ENCODE measurements at places on chromosomes 1 and 21.

DNA sequence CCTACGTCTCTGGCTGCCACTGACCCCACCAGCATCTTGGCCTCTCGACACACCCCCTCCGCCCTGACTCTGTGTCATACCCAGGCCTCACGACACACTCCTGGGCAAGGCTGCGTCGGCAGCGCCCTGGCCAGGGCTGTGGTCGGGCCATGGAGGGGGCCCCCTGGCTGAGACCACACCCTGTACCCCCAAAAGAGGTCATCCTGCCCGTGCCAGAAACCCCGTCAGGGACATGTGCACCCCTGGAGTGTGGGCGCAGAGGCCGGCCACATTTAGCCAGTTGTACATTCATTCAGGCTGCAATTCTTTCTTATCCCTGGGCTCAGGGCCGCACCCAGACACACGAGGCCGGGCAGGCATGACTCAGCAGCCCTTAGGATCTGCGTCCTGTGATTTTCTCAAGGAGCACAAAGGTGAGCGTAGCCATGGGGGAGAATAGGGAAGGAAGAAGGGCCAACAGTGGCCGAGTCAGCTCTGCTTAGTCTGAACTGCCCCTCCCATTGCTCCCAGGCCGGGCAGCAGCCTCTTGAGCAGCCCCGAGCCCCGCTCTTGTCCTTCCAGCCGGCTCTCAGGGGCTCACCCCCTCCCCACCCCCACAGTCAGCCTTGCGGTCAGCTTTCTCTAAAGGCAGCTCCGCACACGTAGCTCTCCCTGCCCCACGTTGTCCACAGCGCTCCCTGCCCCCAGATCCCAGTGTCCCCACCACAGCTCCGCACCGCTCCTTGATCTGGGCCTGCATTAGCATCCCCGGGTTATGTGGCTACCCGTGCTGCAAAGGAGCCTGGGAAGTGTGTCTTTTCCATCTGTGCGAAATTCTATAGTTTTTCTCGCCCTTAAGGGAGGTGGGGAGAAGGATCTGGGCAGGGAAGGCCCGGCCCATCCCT lies 7.9 kb downstream of the CSTB start:
- no peak for DNase-seq

- no peak for DNase-seq
Observed at GRCh38 chr21:25092441-25093011, 514.8 kb downstream of the MRPL39 start.

DNA sequence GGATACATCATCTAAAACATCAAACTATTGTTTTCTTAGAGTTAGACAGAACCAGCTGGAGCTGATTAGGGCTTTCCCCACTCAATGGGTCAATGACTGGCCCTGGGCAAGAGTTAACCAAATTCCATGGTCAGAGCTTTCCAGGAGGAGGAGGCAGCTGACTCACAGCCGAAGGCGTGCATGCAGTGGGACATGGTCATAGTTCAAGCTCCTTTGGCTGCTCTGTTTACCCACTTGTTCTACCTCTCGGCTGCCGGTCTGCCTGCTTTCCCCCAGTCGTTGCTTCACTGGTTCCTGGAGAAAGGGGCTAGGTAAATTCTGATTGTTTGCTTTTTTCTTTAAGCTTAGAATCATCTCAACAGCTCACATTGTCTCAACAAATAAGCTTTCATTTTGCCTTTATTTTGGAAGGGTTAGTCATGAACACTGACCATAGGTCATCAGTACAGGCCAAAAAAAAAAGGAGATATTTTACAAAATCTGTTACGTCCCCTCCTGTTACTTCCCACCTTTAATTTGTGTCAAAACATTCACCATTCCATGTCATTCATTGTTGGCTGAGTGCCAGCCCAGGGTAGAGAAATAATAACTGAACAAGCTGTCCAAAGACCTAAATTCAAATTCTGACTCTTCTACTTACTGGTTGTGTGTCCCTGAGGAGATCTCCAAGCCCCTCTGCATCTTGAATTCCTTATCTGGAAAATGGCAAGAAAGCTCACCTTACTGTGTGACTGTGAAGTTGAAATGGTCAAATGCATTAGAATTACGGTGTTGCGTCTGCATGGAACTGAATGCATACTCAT lies 12.0 kb downstream of the MAB21L3 start:
- no peak for DNase-seq

GRCh38 chr1:84427250-84428188 lies 29.2 kb downstream of the DNASE2B start:
- no peak for DNase-seq

DNA sequence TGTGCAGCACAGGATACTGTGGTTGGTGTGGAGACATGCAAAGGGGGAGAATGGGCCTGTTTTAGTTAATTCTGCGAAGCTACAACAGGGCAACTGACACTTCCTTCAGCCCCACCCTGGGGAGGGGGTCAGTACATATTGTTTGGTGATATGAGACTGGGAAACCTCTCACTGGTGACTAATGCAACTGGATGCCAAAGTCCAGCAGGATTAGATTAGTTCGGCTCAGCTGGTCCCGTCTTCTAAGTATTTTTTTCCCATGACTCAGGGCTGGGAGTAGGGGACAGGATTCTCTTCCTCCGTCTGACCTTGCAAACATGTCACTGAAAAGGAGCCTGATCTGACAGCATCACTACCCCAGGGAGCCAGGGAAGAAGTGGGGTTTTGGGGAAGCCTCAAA lies 43.0 kb downstream of the PLXNA2 start:
- no peak for DNase-seq

- peak; percentile 41 for DNase-seq
Observed at GRCh38 chr1:182446033-182446669, 3.8 kb upstream of the RGSL1 start.

GRCh38 chr1:102879439-102879993 lies 228.8 kb downstream of the COL11A1 start:
- no peak for DNase-seq

GRCh38 chr21:34276711-34277425 lies 86.9 kb upstream of the KCNE2 start:
- DNase-seq, result no peak

GRCh38 chr1:14345946-14346550 lies 252.4 kb upstream of the KAZN start:
- DNase-seq, result no peak

DNA sequence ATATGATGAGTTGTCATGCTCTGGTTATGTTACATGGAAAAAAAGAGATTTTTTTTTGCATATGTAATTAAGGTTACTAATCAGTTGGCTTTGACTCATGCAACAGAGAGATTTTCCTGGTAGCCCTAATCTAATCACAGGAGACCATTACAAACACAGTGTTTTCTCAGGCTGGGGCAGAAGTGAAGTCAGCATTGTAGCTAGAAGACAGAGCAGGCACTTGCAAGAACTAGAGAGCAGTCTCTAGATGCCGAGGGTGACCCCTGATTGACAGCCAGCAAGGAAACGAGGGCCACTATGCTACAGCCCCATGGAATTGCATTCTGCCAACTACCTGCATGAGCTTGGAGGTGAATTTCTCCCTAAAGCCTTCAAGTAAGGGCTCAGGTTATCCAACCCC lies 151.3 kb downstream of the RUNX1 start:
- DNase-seq, result no peak

- no peak for DNase-seq
Observed at GRCh38 chr21:37508341-37508740, 141.8 kb downstream of the DYRK1A start.

- DNase-seq, result no peak
Observed at GRCh38 chr1:231660198-231660597, 33.6 kb downstream of the DISC1 start.

DNA sequence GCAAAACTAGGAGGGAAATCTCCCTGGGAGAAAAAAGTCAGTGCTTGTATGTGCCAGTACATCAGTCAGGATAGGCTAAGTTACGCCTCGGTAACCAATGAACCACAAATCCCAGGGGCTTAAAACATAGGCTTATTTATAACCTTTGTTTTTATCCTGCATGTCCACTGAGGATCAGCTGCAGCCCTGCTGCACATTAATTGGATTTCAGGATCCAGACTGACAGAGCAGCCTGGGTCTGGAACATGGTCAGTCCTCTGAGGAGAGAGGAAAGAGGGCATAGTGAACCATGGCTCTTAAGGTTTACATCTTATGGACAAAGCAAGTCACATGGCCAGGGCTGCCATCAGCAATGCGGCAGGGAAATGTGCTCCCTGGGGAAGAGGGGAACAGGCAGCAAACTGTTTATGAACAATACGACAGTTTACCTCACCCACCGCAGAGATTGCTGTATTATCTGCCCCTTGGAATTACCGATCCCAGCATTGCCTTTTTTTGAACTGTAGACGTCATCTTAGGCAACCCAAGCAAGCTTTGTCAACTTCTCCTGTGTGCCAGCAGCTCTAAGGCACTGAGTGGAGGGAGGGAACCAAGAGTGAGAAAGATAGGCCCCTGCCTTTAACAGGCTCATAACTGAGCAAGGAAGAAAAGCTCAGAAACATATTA lies 9.1 kb upstream of the SPRR4 start:
- DNase-seq, result no peak

- no peak for DNase-seq
Observed at GRCh38 chr1:33171977-33172813, 9.6 kb downstream of the TRIM62 start.

- DNase-seq, result no peak
Observed at GRCh38 chr1:7993593-7994479, 32.3 kb downstream of the ERRFI1 start.

DNA sequence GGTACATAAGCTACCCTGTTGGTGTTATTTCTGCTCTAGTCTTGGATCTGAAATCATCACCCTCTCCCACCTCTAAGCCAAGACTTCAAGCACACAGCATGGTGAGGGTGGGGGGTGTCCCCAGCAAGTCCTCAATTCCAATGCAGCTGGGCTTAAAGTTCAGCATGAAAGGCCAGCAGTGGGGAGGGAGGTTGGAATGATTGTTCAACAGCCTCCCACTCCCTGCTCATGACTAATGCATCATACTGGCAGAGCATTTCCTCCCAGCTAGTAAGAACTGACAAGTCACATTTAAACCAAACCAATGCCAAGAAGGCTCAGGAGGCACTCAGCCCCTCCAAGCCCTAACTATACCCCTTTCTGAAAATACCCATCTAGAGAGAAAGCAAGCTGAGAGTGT lies 50.1 kb downstream of the TIAM1 start:
- DNase-seq, result no peak

DNA sequence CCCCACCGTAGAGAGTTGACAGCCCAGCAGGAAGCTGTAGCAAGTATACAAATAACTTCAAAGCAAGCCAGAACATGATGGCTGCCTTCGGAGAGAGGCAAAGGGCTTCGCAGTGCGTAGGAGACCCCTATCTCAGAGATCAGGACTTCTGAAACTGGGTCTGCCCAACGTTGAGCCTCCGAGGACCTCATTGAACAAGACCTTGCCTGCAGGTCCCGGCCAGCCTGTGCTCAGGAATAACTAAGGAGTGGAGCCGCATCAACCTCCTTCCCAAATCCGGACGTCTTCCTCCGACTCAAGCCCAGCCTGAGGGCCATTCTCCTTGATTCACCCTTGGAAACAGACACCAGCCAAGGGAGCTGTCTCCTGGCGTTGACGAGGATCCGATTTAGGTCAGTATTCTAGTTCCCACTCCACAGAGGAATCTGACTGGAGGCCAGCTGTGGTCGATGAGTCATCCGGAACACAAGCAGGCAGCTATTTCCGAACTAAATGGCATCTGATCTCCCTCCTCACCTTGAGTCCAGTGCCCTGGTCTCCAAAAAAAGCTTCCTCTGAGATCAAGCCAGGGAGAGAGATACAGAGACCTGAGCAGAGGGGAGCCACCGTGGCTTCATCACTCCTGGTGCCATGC lies 166.5 kb upstream of the COA6 start:
- no peak for DNase-seq

DNA sequence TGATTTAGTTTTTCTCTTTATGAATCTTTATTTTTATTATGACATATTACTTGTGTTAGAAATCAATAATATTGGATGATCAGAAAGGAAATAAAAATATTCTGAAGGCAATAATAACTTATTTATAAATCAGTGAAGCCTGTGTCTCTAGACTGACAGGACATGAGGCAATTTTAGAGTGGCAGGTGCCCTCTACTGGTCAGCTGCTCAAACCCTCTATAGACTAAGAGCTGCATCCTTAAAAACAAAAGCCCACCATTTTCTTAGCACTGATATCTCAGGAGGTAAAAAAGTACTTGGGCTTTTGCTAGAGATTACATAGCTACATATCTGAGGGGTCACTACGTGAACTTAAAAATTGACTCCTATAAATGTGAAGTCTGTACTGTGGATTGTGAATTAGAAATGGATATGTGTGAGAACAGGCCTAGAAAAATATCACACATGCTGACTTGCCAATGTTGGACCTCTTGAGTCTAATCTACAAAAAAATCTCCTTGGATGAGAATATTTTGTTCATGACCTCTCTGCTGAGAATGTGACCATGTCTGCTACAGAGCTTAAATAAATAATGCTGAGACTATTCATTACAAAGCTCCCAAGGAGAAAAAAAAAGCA lies 597.9 kb upstream of the ADAMTS5 start:
- no peak for DNase-seq

GRCh38 chr1:213988507-213989001 lies 781 bp downstream of the PROX1 start:
- DNase-seq, result no peak

DNA sequence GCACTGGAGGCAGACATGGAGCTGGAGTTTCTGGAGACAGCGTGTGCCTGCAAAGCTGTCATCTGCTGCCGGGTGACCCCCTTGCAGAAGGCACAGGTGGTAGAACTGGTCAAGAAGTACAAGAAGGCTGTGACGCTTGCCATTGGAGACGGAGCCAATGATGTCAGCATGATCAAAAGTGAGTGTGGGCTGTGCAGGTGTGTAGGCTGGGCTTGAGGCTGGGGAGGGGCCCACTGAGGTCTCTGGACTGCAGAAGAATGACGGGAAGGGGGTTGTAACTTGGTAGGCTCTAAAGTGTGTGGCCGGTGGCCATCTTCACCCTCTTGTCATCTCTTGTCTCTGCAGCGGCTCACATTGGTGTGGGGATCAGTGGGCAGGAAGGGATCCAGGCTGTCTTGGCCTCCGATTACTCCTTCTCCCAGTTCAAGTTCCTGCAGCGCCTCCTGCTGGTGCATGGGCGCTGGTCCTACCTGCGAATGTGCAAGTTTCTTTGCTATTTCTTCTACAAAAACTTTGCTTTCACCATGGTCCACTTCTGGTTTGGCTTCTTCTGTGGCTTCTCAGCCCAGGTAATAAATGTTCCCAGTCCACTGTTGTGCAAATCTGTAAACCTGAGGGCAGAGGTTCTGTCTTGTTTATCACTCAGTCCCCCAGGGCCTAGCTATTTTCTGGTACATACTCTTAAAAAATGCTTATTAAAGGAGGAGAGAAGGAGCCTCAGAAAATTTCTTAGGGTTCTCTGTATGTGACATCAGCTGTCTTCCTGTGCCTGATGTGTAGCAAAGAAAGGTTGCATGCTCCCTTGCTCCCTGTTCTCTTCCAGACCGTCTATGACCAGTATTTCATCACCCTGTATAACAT lies 19.9 kb downstream of the ATP8B2 start:
- DNase-seq, result peak; percentile 85

DNA sequence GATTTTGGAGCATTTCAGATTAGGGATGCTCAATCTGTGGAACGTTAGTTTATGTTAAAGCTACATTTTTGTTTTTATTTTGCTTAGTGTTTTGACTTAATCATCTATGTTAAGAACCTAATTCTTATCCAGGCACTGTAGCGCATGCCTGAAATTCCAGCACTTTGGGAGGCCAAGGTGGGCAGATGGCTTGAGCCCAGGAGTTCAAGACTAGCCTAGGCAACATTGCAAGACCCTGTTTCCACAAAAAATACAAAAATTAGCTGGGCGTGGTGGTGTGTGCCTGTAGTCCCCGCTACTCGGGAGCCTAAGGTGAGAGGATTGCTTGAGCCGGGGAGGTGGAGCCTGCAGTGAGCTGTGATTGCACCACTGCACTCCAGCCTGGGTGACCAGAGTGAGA lies 23.4 kb downstream of the FNBP1L start:
- no peak for DNase-seq
